ENCODE measurements at places on chromosomes 12 and 14.

DNA sequence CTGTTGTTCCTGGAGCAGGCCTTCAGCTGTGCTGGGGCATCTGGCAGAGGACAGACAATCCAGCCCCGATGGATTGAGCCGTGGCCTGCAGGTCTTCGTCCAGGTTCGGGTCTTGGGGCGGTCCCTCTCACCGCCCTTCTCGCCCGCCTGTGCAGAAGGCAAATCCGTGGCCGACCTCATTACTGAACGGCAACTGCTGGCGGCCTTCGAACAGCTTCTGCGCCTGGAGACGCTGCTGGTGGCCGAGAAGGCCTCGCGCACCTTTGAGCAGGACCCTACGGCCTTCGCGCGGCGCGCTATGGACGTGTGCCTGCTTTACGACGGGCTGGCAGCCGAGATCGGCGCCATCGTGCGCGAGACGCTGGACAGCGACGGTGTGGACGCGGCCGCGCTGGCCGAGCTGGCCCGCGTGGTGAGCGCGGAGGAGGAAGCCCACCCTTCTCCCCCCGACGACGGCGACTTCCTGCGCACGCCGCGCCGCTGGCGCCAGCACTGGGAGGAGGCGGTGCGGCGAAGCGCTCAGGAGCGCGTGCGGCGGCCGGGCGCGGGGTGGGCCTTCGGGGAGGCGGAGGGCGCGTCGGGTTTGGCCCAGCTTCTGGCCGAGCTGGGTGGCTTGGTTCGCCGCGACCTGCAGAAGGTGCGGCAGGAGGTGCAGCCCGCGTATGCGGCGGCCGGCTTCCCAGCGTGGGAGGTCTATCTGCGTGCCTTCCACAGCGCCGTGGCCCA is 7.6 kb downstream of the EXOC3L4 start:
- no peak for DNase-seq

DNA sequence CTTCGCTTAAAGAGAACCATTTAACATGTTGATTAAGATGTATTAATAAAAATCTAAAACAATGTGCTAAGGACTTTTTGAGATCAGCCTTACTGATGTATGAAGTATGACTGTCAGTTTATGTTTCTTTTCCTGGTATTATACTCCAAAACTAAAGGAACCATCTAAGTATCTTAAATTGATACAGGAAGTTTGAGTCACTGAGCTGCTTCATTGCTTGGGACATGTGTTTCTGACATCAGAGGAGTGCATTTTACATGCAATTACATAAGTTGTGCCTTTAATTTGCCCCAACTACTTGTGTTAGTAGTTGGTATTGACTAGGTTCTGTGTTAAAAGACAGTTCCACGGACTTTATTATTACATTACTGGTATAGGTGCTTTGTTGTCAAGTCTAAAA is 50.9 kb downstream of the PROX2 start:
- peak; percentile 54 for DNase-seq

DNA sequence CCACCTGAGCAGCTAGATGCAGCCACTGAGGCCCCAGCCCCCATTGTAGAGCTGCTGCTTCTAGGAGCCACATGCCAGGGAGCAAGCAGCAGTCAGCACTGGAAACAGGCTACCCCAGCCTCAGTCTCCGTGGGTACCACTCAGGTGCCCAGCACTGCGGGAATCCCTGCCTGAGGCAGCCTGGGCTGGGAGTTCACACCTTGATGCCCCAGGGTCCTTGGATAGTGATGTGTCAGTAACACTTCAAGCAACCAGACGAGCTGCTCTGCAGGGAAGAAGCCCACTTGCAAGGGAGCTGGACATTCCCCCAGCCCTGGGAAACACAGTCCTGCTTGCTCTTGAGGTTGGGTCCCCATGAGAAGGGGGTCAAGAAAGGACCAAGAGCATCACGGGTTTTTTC is 90.7 kb downstream of the ZFP36L1 start:
- no peak for DNase-seq

DNA sequence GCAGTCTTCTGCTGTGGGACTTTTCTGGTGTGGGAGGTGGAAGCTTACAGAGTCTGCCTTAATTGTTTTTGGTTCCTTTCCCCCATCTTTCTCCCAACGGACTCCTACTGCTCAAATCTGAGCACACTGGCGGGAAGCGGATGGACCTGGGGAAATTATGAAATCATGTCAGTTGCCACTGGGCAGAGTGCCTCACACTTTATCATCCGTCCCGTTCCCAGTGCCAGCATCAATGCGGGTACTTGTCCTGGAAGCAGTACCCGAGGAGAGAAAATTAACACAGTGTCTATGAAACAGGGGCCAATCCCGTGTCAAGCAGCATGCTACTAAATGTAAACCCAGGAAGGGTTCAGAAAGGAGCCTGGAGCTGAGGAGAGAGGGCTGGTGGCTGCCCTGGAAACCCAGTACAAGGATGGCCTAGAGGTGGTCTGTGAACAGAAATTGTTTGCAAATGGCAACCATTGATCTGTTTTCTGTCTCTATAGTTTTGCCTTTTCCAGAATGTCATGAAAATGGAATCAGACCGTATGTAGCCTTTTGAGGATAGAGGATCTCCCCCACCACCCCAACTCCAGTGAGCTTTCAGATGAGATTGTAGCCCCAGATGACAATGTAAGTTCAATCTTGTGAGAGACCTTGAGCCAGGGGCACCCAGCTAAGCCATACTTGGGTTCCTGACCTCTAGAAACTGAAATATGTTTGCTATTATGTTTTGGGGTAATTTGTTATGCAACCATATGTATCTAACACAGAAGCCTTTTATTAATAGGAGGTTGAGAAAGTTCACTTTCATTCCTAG is 908 bp upstream of the CDKL1 start:
- peak; percentile 21 for DNase-seq

GRCh38 chr12:93706824-93707223 is 29.6 kb downstream of the CRADD start:
- DNase-seq, result no peak

DNA sequence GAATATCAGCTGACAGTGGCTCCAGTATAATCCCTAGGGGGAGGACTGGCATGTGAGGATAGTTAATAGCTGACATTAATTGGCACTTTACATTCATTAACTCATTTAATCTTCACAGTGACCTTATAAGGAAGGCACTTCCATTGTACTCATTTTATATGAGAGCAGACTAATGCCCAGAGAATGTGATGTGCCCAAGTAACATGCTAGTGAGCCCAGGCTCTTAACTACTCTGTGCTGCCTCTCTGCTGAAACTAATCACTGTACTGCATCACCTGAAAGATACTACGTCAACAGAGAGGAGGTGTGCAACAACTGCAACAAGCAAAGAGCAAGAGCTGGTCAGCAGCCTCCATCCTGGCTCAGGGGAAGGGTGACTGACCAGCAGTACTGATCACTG is 40.1 kb downstream of the GALNT4 start:
- DNase-seq, result no peak

DNA sequence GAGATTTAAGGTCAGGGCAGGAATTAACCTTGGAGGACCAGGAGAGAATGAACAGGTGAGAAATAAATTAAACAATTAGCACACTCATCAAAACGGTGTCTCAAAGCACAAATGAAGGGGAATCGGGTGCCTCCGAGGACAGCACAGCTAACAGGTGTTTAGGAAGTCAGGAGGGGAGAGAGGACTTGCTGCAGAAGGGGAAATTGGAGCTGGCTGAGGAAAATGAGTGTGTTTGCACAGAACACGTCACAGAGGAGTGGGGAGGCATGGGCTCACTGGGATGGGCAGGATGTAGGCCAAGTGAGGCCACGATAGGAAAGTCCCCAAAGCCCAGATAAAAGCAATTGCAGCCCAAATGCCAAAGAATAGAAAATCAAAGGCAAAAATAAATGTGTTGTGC is 121.7 kb downstream of the ZNF664 start:
- no peak for DNase-seq

Data from stromal cell of bone marrow (primary cell).